Activated CD4-positive, alpha-beta T cell treated with anti-CD3 and anti-CD28 coated beads, Interleukin-2, amount 50 U/mL, for 24 hours (primary cell): ENCODE measurements at places on chromosomes 1 and 21.

DNA sequence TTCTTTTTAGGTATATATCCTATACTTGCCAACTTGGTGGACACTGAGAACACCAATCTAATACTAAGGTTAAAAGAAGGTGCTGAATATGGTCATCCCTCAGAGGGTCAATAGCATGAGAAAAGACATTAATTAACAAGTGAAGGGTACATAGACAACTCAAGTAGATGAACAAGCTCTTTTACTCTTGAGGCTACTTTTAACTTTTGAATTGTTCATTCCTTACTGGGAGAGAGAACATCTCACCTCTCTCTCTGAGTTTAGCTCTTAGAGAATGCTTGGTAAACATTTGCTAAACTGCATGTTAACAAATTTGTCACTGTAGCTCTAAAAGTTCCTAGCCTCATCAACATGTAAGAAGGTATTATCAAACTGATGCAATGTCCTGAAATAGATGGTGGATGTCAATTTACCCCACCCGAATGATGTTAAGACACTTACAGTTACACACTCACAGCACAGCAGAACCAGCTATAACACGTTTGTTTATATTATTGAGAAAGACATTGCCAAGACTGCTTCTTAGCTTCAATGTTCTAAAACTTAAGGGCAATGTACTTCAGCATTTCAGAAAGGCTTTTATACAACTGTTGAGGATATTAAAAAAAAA is 35.9 kb downstream of the HEATR1 start:
- DNase-seq = no peak

GRCh38 chr1:21302747-21303715 is 12.8 kb upstream of the ECE1 start:
- no peak for DNase-seq

DNA sequence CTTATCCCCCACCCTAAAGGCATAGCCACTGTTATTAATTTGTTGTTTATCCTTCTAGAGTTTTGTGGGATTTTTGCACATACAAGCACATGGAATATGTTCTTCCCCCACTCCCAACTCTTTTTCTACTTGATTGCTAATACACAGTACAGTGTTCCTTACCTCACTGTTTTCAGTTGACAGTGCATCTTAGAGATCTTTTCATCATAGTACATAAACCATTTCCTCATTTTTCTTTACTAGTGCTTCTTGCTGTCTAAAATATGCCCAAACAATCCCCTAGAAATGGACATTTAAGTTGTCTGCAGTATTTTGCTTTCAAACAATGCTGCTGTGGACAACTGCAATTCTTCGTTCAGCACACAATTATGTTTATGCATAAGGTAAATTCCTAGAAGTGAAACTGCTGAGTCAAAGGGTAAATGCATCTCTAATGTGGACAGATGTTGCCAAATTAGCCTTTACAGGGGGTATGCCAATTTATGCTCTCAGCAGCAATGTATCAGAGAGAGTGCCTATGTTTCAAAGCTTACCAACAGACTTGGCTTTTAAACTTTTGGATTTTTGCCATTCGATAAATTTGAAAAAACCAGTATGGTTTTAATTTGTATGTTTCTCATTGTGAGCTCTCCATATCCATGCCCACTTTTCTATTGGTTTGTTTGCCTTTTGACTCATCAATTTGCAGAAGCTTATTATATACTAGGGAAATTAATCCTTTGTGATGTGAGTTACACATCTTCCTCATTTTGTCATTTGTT is 132.6 kb downstream of the MRPS6 start:
- DNase-seq = no peak

DNA sequence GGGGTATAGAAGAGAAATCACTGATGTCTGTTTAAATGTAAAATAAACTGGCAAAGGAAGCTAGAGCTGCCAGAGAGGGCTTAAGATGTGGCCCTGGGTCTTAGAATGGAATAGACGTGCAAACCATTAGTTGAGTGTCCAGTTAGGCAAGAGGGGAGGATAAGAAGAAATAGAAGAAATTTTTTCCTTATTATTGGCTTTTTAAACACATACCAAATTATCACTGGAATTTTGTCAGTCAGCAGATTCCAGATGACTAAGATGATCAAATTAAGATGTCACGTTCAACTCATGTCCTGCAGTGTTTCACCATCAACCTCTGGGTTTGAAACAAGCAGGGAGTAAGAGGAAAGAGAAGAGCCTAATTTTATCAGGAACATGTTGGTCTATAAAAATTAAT is 71.6 kb upstream of the C1orf21 start:
- DNase-seq = no peak

DNA sequence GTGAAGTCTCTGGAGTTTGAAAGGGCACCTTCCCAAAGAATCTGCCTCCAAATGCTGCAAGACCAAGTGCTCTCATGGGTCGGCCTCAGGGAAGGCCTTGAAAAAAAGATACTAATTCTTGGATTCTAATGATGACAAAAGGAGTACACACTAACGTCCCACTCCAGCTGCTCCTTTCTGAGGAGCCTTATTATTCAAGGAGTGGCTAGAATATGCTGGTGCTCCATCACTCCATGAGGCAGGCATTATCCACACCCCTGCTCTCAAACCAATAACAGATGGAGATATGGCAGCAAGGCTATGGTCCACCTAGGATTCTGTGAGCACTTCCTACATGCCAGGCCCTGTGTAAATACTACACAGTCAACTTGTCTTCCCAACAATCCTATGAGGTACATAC is 54.4 kb downstream of the FAM78B start:
- no peak for DNase-seq

DNA sequence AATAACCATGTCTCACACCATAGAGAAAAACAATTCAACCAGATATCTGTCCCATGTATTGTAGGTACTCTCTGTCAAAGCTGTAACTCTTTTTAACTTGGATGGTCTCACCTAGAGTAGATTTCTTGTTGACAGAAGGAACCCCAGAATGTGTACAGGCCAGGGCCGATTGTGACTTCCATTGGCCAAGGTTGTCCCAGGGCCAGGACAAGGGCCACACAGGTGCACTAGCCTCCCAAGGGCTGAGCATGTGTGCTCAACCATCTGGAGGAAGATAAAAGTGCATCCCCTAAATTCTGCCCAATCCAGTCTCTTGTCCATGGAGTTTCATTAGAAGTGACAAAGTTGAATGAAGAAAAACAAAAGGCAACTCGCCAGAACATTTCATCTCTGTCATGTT is 51.8 kb downstream of the SETD4 start:
- DNase-seq = no peak

DNA sequence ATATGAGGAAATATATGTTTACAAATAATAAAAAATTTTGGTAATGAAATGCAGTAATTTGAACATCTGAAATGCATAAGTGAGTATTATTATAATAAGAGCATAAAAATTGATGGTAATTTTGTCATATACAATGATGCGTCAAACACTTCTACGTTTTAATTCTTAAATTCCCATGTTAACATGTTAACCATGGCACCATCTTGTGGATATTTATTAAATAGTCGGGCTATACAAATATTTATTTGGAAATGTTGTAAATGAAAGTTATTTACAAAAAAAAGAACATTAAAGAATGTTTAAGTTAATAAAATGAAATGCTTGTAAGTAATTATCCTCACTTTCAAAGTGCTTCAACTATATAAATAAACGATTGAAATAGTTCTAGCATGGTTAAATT is 57.2 kb upstream of the C1orf185 start:
- no peak for DNase-seq

DNA sequence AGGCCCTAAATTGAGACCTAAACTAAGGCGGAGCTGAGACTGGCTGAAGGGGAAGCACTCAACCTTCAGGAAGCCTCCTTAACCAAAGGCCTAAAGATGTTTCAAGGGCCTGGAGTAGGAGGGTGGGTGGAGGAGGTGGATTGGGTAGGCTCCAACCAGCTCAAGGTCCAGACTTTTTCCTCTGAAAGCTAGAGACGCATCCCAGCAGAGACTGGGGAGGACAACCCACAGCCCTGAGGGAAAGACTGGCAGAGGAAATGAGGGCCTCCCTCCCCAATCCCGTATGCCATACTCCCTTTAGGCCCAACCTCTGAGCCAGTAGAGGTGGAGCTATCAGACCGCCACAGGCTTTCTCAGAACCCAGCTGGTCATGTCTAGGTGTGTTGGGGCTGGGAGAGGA is 1.1 kb downstream of the ECM1 start:
- DNase-seq = no peak

DNA sequence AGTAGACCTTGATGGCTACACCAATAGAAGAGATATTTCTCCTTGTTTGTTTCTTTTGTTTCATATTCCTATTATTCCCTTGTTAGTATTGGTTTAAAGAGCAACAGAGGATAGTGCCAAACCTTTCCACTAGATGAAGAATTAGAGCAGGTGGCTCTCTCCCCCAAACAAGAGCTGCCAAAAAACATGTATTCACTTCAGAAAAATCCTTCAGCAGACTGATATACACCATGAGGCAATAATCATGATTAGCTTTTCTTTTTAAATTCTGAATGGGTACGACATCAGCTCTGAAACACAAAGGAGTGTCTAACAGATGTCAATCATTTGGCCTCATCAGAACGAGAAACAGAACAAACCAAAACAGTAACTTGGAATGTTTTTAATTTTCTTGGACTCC is 67.3 kb upstream of the MAP10 start:
- DNase-seq = no peak

DNA sequence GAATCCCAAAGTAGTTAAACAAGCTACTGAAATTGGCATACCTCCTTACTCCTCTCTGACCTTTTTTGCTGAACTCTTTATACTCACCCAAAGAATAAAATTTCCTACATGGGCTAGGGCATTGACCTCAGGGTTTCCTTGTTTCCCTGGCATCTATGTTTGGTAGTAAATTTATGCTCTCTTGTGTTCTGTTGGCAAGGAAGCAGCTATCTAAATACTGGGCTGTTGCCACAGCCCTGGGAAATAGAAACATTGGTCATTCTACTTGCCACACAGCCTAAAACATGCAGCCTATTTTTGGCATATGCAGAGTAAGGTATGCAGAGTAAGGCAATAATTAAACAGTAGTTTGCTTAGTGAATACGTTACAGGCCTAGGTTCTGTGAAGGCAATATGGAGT is 351.4 kb downstream of the HLX start:
- no peak for DNase-seq
